ENCODE measurements at places on chromosomes 16 and 17.

DNA sequence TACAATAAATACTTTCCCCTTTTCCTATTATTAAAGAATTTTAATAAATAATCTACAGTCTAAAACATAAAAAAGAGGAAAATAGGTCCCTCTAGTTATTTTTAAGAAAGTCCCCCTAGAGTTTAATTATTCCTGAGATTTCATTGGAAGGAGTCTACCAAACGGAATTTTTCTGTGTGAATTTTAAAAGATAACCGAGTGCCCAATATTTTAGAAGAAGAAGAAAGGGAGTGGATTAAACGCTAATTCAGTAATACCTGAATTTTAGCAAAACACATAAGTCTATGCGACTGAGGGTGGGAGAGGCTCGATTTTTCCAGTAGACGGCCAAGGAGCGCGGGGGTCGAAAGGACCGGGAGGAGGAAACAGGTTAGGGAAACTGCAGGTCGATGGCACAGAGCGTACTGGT is 2.2 kb downstream of the HOXB2 start:
- no peak for DNase-seq

DNA sequence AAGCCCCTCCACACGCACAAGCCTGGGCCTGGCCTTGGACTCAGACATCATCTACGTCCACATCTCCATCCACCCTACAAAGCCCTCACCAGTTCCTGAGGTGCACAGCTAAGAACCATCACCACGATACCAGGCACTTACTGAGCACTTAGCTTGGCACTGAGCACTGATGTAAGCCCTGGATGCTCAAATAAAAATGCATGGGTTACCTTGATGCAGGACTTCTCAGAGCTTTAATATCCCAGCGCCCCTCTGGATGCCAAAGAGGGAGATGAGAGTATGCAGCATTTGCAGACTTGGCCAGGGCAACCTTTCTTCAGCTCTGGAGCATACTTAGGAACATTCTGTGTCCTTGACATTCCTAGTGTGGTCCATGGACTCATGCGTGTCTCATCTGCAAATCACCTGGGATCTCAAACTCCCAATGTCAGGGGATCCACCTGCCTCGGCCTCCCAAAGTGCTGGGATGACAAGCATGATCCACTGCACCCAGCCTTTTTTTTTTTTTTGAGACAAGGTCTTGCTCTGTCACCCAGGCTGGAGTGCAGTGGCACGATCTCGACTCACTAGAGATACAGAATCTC is 69.8 kb downstream of the RAB11FIP4 start:
- no peak for DNase-seq

- DNase-seq: no peak
Measured at GRCh38 chr16:14658063-14658462, 25.3 kb downstream of the BFAR start.

- no peak for DNase-seq
Measured at GRCh38 chr16:47888734-47889133, 267.1 kb downstream of the ABCC12 start.

- no peak for DNase-seq
Measured at GRCh38 chr17:10271106-10271562, 72.7 kb upstream of the GAS7 start.
